ENCODE measurements at places on chromosomes 12 and 14.

- DNase-seq, result no peak
Observed at GRCh38 chr12:48163150-48163747, 5.9 kb upstream of the ASB8 start.

- no peak for DNase-seq
Observed at GRCh38 chr12:46983959-46984841, 95.2 kb upstream of the PCED1B start.

- DNase-seq, result no peak
Observed at GRCh38 chr14:76551116-76551515, 175.2 kb downstream of the ESRRB start.

- no peak for DNase-seq
Observed at GRCh38 chr14:66645716-66646115, 137.8 kb downstream of the GPHN start.

GRCh38 chr12:74227846-74228545 is 309.6 kb upstream of the ATXN7L3B start:
- DNase-seq, result no peak

GRCh38 chr12:94988471-94988870 is 15.0 kb downstream of the NDUFA12 start:
- no peak for DNase-seq

DNA sequence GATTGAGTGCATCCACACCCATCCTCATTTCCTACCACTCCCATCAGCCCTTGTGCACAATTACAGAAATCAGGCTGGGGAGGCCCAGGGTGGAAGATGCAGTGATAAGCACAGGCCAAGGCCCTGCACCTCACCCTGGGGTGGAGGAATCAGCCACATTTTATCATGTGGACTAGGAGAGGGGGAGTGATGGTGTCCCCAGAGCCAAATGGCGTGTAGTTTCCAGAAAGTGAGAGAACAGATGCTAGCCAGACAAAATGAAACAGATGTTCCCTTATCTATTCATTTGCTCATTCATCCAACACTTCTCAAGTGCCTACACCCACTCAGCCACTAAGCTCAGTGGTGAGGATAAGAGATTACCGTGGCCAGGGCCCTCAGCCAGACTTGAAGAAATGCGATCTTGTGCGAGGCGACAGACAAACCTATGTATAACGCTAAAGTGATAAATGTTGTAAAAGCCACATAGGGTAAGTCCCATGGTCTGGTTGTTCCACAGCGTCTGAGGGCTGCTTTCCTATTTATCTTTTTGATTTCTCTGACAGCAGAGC is 93.6 kb downstream of the STAB2 start:
- no peak for DNase-seq

- DNase-seq, result no peak
Observed at GRCh38 chr14:22555384-22556011, 33.5 kb downstream of the DAD1 start.

GRCh38 chr14:106556665-106557289 is 1030.4 kb downstream of the TMEM121 start:
- DNase-seq, result peak; percentile 33

- DNase-seq, result no peak
Observed at GRCh38 chr12:5756338-5756842, 188.7 kb downstream of the ANO2 start.

GRCh38 chr12:106434526-106434925 is 77.0 kb downstream of the POLR3B start:
- DNase-seq, result no peak

DNA sequence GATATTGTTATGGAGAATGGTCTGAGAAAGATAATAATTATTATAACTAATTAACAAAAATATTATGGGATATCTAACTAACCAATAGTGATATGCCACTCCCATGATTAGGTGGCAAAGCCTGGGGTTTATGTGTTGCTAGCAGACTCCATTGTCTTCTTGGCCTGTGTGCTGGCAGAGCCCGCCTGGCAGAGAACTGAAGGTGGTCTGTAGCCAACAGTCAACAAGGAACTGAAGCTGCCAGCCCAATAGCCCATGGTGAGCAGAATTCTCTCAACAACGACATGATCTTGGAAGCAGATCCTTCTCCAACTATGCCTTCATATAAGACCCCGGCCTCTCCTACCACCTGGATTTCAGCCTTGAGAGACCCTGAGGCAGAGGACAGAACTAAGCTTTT is 258.8 kb downstream of the SLC15A4 start:
- no peak for DNase-seq

GRCh38 chr12:57983146-57983857 is 41.9 kb downstream of the ATP23 start:
- no peak for DNase-seq

DNA sequence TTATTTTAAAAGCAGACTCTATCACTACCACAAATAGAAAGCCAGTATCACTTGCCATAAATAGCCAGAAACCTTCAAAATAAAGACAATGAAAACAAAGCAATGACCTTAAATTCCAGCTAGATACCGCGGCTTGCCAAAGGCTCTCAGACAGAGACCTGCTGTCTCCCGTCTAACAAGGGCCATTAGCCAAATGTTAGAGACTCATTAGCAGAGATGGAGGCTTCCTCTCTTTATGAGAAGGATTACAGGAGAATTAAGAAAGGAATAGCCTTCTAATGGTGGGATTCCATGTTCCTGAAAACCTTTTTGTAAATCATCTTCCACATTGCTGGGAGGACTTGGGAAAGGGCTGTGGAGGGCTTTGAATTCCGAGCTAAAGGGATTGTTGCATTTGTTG is 206.7 kb downstream of the AACS start:
- DNase-seq, result no peak

- DNase-seq, result no peak
Observed at GRCh38 chr12:54765652-54766051, 88.7 kb upstream of the MUCL1 start.

- no peak for DNase-seq
Observed at GRCh38 chr14:61602003-61602732, 93.1 kb upstream of the HIF1A start.
